ENCODE measurements at places on chromosomes 4 and X.
A peak's percentile ranks its signal among the peaks of the same experiment; 100 is the strongest.

DNA sequence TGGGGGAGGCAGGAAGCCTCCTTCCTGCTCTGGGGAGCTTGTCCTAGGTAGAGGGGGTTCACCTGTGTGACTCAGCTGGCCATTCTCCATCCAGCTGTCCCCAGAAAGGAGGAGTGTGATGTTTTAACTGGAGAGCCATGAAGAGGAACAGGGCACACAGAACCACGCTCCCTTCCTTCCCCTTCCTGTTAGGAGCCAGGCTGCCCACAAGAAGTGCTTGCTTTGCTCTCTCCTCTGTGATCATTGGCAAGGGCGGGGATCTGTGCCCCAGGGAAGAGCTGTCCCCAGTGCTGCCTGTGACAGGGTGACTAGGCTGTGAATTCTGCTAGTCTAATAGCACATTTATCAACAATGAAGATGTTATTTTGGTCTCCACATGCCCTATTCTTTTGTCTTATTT lies 169.6 kb upstream of the GATB start:
- no peak for DNase-seq

DNA sequence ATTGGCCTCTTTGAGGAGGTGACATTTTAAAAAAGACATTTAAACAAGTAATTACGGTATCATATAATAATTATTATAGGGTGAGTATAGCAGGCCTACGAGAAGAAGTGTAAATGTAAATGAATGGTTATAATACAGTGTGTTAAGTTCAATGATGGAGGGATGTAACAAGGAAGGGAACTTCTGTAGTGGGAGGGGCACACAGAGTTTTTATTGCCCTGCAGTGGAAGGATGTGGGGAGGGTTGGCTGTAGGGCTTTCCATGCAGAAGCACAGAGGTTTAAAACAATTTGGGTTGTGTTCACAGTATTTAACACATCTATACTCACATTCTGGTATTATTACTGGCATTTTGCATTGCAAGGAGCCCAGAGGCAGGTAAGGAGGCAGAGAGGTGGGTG lies 41.1 kb downstream of the AFF1 start:
- DNase-seq: no peak

- DNase-seq: no peak
These were observed 7.3 kb downstream of the AIFM1 start for GRCh38 chrX:130158311-130158710.

DNA sequence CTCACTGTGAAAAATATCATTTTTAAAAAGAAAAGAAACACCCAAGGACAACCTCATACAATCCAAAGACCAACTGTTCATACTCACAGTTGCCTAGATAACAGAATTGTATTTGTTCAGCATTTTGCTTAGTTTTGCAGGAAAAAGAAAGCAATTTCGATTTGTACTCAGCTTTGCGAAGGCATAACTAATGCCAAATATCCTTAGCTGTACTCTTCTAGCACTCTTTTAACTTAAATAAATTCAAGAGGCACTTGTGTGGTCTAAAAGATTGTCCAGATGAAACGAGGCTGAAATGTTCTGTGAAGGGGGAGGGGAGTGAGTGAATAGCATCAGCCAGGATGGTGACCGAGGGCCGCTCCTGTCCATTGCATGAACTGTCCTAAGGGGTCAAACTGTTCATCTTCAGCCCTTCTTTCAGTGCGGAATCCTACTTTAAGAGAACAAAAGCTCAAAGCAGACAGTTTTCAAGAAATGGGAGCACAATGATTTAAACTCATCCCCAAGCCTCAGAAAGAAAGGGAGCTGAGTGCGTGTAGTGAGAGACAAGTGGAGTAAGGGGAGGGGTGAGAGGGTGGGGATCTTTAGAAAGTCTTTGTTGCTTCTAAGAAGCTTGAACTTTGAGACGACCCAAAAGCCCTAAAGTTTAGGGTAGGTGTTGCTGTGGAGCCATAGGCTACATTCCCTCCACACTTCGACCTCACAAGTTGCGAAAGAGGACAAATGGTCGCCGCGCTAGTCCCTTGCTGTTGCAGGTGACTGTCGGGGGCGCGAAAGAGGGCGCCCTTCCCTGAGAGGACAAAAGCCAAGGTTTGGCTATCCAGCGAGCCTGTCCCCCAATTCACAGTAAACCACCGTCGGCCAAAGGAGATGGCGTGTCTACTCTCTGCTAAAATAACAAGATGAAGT lies 4.0 kb upstream of the NEUROG2 start:
- DNase-seq: peak; percentile 45

GRCh38 chrX:39047174-39047573 lies 245.9 kb downstream of the MID1IP1 start:
- DNase-seq: no peak

GRCh38 chrX:15789979-15790768 lies at the start of gene ZRSR2:
Gene ZRSR2, plus strand, starts transcription at chrX:15790484. Its CDS starts 12 bp downstream, at chrX:15790496.
- peak; percentile 84 for DNase-seq

DNA sequence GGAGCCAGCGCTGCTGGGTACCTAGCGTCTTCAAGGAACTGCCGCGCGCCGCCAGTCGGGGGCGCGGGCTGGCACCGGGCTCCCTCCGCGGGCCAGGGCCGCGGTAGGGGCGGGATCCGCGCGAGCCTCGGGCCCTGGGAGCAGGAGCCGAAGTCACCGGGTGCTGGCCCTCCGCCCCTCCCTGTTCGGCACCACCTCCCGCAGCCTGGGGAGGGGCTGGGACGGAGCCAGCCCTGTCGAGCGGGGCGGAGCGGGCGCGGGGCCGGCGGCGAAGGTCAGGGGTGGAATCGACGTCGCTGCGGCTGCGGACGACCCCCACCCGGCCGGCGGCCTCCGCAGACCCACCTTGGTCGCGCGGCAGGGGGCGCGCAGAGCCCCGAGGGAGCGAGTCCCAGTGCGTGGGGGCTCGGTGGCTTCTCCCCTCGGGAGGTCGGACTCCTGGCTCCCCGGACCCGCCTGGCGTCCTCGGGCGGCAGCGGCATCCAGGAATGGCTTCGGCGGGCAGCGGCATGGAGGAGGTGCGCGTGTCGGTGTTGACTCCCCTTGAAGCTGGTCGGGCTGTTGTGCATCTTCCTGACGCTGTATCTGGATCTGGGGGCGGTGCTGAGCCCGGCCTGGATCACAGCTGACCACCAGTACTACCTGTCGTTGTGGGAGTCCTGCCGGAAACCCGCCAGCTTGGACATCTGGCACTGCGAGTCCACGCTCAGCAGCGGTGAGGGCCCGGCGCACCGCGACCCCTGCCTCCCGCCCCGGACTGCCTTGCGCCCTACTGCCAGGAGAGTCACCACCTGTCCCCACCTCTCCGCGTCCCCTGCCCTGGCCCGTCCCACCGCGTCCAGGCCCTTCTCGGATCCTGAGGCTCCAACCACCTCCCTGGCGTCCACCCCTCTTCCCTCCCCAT lies 50.5 kb upstream of the FAM47C start:
- DNase-seq: no peak

- DNase-seq: peak; percentile 68
These were observed 32.1 kb downstream of the TMEM131L start for GRCh38 chr4:153497988-153498967.

GRCh38 chrX:85992811-85993229 lies 54.5 kb downstream of the CHM start:
- DNase-seq: no peak

- DNase-seq: no peak
These were observed 120.7 kb upstream of the ADGRL3 start for GRCh38 chr4:61079427-61079826.

DNA sequence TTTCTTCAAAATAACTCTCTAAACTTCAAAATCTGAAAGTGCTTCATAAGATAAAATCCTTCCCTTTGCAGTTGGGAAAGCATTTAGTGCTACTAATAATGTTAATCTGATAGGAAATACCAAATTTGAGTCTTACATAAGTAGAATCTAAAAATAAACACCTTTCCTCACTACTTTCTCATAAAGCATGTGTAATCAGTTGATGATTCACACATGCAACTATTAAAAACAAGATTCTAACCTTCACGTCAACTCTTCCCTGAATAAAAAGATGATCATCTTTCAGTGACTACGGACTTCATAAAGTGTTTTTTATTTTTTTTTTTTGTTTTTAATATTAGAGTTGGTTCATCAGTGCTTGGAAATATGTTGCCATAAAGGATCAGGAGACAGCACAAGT lies 172.6 kb downstream of the ACTRT1 start:
- no peak for DNase-seq

- no peak for DNase-seq
These were observed 47.7 kb downstream of the TIGD2 start for GRCh38 chr4:89158884-89159503.

DNA sequence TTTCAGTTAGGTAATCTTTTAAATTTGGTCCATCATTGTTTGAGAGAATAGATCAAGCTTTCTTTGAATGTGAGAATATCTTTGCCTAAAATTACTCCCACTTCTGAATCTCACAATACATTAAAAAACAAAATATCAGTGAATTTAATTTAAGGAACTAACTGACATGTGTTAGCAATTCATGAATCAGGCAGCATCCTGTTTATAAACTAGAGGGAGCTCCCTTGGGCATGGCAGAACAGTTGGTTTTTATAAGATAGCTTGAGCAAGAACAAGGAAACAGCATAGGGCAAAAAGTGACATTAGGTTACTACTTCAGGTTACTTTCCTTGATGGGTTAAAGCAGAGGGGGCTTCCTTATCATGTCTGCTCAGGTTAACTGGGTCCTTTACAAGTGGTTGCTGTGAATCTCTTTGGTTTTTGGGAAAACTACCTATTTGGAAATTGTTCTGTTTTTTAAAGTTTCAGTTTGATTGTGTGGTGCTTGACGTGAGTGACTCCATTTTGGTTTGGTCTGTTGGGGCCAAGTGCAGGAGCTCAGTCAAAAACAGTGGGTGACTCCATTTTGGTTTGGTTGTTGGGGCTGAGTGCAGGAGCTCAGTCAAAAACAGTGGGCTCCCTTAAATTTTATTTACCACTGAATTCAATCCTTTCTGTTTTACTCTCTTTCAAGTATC lies 68.0 kb downstream of the PPEF2 start:
- no peak for DNase-seq

DNA sequence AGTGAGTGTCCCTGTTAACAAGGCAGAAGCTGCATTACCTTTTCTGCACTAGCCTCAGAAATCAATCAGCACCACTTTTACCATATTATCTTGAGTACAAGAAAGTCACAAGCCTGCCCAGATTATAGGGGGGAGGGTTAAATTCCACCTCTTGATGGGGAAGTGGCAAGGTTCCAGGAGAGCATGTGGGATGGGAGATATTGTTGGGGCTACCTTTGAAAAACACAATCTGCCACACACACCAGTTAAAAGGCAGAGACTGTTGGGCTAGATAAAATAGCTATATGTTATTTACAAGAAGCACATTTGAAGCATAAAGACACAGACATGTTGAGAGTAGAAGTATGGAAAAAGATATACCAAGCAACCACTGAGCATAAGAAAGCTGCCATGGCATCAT lies 6.6 kb upstream of the AVPR2 start:
- no peak for DNase-seq

GRCh38 chr4:185265942-185266341 lies 56.5 kb downstream of the SNX25 start:
- no peak for DNase-seq

- DNase-seq: no peak
These were observed 52.5 kb upstream of the NKAP start for GRCh38 chrX:119996069-119996468.

GRCh38 chrX:29082558-29082957 lies 495.3 kb downstream of the IL1RAPL1 start:
- no peak for DNase-seq

- no peak for DNase-seq
These were observed 161.6 kb downstream of the IL15 start for GRCh38 chr4:141797966-141798365.

DNA sequence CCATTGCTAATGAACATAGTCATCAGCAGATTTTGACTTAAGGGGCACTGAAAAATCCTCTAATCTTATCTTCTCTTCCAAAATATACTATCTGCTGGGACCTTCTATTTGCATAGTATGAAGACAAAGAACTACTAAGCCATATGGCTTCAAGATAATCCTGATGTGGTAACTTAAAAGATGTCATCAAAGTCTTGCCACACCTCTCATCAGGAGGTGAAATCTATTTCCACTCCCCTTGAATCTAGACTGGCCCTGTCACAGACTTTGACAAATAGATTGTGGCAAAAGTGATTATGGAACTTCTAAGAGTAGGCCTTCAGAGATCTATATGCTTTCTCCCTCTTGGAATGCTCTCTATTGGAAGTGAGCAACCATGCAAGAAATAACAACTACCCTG lies 27.3 kb upstream of the TET2 start:
- DNase-seq: no peak

- no peak for DNase-seq
These were observed 26.8 kb upstream of the DUSP21 start for GRCh38 chrX:44817029-44817428.

GRCh38 chrX:12843061-12843667 lies 23.7 kb upstream of the TLR7 start:
- no peak for DNase-seq

- no peak for DNase-seq
These were observed 262.1 kb upstream of the GPC4 start for GRCh38 chrX:133677123-133678063.

DNA sequence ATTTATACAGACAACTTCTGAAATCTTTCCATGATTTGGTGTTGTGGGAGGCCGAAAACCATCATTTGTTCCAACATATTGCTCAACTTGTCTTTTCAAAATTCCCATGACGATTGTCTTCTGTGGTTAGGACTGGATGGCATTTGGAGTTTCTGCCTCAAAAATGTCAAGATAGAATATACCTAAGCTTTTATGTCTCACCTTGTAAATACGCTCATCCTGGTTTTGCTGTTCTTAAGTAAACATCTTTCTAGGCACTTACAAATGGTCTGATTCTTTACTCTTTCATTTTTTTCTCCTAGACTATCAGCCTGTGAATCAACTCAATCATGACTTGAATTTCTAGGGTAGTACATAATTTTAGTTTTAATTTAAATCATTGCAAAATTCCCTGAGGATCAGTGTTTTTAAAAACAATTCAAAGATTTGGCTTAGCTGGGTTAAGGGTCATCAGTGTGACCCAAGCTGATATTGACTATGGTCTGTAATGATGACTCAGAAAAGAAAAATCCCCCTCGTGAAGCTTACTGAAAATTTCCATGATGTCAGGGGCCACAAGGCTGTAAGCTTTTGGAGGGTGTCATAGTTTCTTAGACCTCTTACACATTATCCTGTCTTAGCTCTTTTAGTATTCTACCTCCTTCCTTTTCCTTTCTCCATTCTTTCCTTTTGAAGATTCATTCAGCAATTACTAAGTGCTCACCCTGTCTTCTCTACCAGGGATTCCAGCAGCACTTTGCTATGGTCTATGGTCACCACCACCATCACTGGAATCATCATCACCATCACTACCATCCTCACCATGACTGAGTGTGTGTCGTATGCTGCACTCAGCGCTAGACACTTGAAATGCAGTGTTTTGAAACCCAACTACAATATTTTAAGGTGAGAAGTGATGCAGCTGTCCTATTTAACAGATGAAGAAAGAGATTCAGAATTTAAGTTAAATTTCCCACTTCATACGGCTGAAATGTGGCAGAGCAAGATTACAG lies 124.4 kb downstream of the CPE start:
- no peak for DNase-seq
